ENCODE measurements at places on chromosomes 12 and 14.

- no peak for DNase-seq
Observed at GRCh38 chr12:131142891-131143657, 189.4 kb downstream of the ADGRD1 start.

DNA sequence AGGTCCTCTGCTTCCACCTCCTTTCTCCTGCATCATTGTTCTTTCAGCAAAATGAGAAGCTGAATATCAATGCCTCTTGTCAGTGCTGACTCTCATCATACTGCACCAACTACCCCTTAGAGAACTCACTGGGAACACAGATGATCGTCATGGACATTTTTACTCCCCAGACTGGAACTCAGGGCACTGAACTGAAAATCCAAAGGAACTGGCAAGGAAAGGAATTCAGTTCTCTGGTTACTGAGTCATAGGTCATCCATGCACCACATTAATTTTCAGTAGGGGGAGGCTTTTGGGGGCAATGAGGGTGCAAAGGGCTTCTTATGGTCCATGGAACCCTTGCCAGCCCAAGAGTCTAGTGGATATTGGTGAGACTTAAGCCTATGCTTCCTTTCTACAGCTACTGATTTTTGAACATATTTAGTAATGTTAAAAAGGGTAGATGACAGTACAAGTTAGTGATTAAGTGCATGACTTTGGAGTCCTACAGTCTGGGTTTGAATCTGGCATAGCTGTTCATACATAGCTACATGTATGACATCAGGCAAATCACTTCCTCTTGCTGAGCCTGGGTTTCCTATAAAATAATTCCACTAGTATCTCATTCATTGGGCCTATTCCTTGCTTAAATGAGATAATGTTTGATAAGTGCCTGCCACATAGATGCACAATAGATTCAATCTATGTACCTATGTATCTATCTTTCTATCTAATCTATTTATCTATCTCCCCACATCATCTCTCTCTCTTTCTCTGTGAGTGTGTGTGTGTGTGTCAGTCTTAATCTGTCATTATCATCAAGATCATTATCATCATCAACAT is 29.2 kb downstream of the BBS10 start:
- DNase-seq = no peak

DNA sequence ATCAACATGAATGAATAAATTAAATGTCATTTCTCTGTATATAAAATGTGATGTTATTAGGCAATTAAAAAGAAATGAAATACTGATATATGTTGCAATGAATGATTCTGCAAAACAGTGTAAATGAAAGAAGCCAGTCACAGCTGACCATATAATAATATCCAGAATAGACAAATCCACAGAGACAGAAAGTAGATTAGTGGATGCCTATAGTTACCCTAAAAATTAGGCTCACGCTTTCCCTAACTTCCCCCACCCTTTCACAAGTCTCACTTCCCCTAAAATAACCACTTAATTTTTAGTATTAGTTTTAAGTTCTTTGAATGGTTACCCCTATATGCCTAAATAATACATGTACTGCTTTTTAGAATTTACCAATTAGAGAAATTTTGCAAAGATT is 348.9 kb upstream of the FAR2 start:
- DNase-seq = no peak

GRCh38 chr12:24854017-24854416 is 94.9 kb downstream of the BCAT1 start:
- no peak for DNase-seq

GRCh38 chr14:100786131-100786530 is 39.8 kb upstream of the MEG3 start:
- peak; percentile 54 for DNase-seq

DNA sequence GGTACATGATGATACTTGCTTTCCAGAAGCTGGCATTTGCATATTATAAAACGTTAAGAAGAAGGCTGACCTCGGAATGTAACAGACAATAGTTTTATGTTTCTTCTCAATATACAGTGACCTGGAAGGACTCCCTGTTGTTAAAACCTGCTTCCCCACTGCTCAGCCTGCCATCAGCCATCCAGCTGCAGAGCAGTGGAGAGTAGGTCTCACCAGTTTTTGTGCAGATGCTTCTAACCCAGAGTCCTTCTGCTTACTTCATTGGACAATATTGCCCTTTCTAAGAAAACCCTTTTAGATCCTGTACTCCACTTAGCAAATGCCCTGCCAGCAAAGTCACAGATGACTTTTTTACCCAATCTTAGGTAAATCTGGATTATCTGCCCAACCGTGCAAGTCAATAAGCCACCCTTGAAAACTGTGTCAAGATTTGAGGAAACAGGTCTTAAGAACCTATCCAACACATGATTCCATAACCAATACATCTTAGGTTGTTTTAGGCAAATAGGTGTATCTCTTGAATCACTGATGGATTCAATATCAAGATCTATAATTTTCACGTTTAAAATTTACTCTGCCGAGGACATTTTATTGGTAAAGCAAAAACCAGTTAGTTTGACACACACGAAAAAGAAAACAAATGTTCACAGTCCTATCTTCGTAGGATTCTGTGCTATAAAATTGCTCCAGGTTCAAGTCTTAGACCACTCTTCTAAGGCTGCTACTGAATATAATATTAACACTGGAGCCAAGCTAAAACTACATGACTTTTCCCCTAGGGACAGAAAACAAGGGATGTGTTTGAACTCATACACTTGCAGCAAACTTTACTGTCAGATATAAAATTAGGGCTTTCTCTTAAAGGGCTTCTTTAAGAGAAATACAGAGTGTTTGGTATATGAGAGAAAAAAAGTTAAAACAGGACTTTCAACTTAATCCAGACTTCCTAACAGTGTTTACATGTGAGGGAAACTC is 5.7 kb downstream of the PHLDA1 start:
- DNase-seq = no peak

DNA sequence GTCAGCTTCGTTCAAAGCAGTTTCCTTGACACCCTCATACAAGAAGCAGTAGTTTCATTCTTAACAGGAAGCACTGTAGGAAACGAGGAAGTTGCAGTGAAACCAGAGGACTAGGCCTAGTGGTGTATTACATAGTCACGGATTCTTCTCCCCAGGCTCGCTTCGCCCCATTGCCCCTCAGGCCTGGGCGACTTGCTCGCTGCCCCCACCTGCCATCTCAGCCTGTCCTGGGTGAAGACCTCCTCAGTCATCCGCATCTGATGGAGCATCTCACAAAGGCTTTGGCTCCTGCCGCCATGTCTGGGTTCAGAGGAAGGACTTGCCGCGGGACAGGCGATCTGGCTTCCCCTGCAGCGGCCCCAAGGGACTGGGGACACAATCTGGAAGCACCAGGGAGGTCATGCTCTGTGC is 93.5 kb downstream of the LMNTD1 start:
- DNase-seq = no peak

DNA sequence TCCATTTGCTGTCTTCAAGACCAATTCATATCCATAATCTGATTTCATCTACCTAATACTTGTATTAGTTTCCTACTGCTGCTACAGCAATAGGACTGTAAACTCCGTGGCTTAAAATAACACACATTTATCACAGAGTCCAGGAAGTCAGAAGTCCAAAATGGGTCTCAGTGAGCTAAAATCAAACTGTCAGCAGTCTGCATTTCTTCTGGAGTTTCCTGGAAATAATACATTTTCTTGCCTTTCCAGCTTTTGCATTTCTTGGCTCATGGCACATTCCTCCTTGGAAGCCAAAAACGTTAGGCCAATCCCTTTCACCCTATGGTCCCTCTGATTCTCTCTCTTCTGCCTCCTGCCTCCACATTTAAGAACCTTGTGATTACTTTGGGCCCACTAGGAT is 239.8 kb downstream of the PRKD1 start:
- no peak for DNase-seq

- no peak for DNase-seq
Observed at GRCh38 chr14:56959869-56960268, 149.6 kb upstream of the OTX2 start.

- DNase-seq = no peak
Observed at GRCh38 chr12:50201987-50202521, 34.9 kb upstream of the CERS5 start.

GRCh38 chr12:8065991-8066594 is at the start of gene C3AR1:
C3AR1 (minus strand) TSS chr12:8066359; CDS start chr12:8060185, 6,174 bp downstream.
- no peak for DNase-seq

DNA sequence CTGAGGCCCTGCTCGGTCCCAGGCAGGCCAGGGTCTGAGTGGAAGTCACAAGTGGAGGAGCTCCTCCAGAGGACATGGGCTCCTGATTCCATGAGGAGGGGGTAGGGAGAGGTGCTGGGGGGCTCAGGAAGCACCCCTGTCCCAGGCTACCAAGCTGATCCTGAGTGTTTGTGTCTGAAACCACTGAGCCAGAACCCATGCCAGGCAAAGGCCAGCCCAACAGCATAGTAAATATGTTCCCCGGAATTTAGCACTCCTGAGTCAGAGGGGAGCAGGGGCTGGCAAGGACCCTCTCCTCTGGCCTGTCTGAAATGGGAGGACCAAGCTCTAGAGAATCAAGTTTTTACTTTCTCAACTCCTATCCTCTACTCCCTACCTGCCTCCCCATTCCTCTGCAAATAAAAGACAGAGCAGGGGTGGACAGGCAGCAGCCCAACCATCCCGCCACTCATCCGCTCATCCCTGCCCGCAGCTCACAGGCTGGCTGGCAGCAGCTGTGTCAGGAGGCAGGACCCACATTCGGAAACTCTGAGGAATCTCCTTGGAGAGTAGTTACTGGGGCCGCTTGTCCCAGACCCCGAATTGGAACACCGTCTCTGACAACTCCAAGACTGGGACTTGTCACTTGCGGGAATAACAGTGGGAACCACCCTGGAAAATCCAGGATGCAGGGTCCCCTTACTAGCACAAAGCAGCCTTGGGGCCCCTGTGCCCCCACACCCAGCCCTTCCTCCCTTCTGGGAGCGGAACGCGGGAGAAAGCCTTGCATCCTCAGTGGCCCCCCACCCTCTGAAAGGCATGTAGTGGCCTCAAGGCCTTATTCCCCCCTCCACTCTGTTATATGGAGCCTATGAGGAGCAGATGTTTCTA is 102.5 kb downstream of the ZFP36L1 start:
- no peak for DNase-seq

DNA sequence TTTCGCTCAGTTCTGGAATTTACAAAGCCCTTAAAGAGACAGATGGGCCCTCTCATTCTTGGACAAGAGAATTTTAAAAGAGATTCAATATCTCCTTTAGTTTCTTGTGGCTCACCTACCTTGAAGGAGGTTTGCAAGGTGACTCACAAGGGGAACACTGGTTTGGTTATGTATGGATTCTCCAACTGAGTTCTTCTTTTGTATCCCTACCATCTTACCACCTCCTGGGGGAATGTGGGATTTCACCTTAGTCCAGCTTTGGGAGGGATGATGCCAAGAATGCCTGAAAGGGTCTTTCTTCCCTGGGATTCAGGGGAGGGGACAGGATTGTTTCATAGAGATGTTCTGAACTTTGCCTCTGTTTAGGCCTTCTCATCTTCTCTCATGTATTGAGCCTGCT is 3.7 kb downstream of the PPP4R4 start:
- DNase-seq = no peak

- DNase-seq = no peak
Observed at GRCh38 chr12:6963791-6964413, 6.6 kb downstream of the PHB2 start.

- DNase-seq = no peak
Observed at GRCh38 chr14:100910888-100911664, 7.6 kb upstream of the RTL1 start.
